Effector CD8-positive, alpha-beta T cell (primary cell): ENCODE measurements at places on chromosomes 6 and 20.

GRCh38 chr6:154386848-154387717 is 30.5 kb upstream of the IPCEF1 start:
- no peak for DNase-seq

GRCh38 chr6:15770347-15771143 is 107.7 kb upstream of the DTNBP1 start:
- DNase-seq, result no peak

DNA sequence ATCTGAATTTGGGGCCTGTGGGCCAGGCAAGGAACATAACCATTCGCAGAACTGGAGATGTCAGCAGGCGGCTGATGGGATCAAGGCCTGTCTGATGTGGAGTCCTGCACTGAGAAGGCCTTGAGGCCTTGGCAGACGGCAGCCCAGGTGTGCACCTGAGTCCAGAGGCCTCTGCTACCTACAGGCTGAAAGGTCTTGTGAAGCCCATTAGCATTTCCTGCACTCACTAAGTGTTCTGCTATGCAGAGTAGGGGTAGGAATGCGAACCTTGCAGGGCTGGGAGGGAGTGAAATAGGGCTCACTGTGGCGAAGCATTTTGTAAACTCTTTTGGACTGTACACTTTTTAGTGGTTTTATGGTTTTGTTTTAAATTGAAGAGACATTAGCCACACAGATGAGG is 48.3 kb upstream of the RNF24 start:
- no peak for DNase-seq

DNA sequence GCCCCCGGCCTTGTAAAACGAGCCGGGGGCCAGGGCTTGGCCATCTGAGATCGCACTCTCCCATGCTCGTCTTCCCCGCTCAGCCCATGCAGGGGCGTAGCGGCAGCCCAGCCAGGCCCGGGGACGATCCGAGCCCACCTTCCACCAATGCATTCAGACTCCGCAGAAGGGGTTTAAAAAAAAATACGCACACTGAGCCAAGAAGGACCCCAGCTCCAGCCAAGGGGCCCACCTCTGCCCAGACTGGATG is 320 bp downstream of the GSTA4 start:
- no peak for DNase-seq

- no peak for DNase-seq
Observed at GRCh38 chr20:24979036-24979960, 13.3 kb downstream of the APMAP start.

DNA sequence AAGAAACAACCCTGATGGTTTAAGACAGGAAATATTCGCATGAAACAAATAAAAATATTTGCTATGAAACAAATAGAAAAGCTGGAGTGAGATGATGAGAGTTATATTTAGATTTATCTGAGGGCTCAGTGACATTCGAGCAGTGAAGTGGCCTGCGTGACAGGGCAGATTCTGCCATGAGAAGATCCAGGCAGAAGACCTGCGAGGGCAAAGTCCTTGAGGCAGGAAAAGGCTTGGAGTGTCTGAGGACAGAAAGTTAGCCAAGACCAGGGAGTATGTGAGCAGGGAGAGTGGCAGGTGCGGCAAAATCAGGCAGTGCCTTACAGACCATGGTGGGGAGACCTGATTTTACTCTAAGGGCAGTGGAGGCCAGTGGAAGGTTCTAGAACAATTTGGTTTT is 66.9 kb upstream of the RIN2 start:
- DNase-seq, result no peak

GRCh38 chr6:113854531-113855499 is 2.3 kb upstream of the MARCKS start:
- no peak for DNase-seq

DNA sequence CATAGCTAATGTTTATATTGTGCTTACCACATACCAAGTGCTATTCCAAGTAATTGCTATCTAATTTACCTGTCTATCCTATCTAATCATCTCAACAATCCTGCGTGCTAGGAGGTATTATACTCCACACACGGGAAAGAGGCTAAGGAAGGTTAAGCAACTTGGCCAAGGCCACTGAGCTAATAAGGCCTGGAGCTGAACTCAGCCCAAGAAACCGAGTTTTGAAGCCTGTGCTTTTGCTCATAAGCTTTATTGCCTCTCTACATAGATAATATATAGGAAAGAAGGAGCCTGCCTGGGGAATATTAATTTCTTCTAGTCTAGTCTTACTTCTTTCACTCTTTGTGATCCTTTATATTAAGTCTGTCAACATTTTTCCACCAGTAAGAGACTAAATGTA is 67.8 kb upstream of the ADGRF4 start:
- no peak for DNase-seq

GRCh38 chr6:44128020-44128917 is 915 bp downstream of the TMEM63B start:
- peak; percentile 13 for DNase-seq

DNA sequence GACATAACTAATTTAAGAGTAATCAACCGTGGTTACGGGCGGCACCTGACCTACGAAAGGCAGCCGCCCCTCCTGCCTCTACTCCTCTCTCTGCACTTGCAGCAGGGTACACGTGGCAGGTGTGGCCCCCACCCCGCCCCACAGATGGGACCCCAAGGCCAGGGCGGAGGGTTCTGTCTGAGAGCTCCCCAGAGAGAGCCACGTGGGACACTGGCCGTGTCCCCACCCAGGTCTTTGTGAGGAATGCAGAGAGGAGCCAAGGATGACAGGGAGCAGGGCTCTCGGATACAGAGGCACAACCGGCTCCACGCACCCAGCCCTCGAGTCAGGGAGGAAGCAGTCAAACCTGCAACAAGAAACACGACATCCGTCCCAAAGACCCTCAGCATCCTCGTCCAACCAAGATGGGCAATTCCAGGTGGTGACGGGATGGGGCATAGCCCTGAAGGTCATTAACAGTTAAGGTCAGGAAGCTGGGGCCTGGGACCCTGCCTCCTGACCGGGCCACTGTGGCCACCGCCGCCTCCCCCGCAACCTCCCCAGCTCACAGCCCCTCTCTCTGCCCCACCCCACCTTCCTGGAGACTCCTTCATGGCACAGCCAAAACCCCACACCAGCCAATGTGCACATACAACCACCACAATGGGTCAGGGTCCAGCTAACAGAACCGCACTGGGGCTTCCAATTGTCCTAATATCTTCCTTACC is 47.1 kb downstream of the TAF4 start:
- no peak for DNase-seq

- no peak for DNase-seq
Observed at GRCh38 chr6:88914895-88915598, 48.4 kb downstream of the RNGTT start.

GRCh38 chr6:68328156-68328555 is 306.9 kb upstream of the ADGRB3 start:
- DNase-seq, result no peak

DNA sequence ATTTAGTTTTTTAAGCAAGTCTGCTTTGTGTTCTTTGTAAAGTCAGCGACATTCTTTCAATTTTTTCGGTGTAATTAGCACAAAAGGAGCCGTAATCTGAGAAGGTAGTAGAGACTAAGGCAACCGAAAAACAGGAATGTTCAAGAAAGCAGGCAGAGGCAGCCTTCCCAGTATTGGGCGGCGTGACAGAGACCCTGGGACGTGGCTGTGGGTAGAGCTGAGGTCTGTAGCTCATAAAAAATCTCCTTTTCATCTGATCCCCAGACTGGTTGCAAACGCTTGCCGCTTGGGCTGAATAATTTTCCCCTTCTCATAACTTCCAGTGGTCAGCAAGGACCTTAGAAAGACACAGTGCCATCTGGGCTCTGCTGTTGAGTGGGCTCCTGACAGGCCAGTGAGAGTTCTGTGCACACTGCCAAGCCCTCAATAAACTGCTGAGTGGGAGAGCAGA is 30.8 kb downstream of the GNAS start:
- no peak for DNase-seq

DNA sequence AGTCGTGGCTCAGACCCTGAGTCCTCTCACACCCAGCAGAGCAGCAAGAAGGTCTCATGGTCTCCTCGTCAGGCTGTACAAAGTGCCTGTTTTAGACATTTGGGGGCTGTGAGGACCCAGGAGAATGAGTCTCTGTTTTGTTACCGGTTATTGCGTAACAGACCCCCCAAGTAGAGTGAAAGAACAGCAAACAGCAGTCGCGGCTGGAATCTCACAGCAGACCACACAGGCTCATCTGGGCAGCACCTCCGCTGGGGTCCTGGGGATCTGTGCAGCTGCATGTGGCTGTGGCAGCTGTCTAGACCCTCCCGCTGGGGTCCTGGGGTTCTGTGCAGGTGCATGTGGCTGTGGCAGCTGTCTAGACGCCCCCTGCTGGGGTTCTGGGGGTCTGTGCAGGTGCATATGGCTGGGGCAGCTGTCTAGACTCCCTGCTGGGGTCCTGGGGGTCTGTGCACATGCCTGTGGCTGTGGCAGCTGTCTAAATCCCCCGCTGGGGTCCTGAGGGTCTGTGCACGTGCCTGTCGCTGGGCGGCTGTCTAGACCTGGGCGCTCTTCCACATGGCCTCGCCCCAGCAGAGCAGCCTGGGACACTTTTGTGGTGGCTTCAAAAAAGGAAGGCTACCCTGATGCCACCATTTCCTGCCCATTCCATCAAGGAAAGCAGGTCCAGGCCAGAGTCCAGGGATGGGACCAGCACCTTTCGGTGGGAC is 24.7 kb downstream of the ENTPD6 start:
- DNase-seq, result no peak

- no peak for DNase-seq
Observed at GRCh38 chr6:74366634-74367033, 670.6 kb downstream of the CD109 start.

DNA sequence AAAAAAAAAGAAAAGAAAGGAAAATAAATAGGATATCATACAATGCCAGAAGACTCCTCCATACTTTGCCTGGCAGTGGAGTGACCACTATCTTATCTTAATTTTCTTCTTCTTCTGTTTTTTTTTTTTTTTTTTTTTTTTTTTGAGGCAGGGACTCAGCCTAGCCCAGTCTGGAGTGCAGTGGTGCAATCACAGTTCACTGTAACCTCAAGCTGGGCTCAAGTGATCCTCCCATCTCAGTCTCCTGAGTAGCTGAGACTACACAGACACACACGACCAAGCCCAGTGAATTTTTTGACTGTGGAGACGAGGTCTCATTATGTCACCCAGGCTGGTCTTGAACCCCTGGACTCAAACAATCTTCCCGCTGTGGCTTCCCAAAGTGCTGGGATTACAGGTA is 17.1 kb upstream of the MMP9 start:
- DNase-seq, result no peak

GRCh38 chr6:26195924-26196845 is 109.0 kb downstream of the HFE start:
- DNase-seq, result no peak

DNA sequence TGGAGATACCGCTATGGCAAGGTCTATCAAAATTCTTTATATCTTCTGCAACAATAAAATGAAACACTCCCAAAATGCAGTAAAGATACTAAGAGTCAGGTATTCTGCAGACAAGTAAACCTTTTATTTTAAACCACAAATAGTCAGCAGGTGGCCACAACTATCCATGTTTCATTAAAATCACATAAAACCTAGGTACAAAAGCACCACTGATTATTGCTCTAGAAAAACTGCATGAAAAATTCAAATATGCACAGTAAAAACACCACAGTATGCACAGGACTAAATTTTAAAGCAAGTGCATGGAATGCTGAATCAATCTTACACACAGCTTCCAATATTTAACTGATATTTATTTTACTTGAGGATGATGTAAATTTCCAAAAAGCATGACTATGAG is 33.3 kb downstream of the HMGN3 start:
- no peak for DNase-seq

- DNase-seq, result no peak
Observed at GRCh38 chr20:58146746-58147140, 81.7 kb downstream of the ANKRD60 start.

DNA sequence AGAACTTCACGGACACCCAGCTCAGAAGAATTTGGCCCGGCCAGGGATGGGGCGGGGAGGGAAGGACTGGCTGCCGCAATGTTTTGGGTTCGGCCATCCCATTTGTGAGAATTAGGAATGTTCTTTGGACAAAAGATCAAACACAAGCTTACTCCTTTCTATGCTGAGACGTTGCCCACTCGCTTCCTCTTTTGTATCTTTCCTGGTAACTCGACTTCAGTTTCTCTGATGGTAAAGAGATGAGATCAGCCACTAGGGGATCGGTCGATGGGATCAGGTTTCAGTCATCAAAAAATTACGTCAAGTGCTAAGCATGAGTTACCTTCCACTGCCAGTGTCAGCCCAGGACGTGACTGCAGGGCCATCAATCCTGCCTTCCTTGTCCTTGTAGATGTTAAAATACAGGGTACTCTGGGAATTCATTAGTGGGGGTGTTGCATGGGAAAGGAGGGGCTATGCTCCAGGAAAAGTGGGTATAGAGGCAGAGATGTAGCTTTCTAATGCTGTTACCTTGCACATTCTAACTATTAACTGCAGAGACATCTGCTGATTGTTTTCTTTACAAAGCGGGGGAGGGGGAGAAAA is 190.2 kb downstream of the TSHZ2 start:
- no peak for DNase-seq

DNA sequence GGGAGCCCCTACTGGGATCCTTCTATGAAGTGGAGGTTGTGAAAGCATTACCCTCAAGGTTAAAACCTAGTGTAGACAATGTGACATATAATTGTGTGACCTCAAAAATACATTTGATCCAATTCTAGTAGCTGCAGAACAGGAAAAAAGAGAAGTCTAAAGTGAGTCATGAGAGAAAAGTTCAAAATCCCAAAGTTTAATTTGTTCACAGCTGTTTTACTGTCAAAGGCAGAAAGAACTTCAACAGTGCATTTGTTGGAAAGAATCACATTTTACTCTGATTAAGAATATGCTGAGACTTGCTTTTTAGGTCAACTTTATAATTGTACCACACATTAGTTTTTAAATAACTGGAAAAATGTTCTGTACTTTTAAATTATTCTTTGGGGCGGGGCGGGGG is 1027.4 kb upstream of the FLRT3 start:
- no peak for DNase-seq

GRCh38 chr6:4253604-4254231 is 118.3 kb upstream of the ECI2 start:
- no peak for DNase-seq

DNA sequence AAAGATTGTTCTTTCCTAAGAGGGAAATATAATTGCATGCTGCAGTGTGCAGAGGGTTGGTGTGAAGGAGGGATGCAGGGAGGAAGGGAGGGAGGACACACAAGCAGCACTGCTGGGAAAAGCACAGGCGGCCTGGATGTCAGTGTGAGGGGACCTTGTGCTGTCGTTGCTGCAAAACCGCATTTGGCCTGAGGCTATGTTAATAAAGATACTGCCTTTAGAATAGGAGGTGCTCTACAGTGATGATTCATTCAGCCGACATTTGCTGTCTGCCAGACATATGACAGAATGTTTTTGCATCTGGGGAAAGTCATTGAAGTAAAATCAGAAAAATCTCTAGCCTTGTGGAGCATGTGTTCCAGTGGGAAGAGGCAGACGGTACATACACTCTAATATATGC is 50.5 kb upstream of the TRIM26 start:
- DNase-seq, result no peak

DNA sequence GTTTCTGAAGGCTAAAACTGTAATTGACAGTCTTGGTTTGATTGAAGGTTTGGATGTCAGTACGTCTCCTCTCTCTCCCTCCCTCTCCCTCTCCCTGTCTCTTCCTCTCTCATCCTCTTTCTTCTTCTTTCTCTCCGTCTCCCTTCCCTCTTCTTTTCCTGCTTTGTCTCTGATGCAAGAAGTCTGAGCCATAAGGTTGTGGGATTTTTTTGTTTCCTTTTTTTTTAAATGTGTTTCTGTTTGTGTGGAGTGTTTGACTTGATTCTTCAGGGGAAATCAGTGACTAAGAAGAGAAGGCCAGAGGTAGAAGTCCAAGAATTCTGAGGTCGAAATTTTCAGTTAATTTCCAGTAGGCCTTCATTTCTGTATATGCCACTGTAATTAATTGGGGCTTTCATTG is 111.9 kb downstream of the FOXO3 start:
- DNase-seq, result no peak

- no peak for DNase-seq
Observed at GRCh38 chr20:19992996-19993908, 23.9 kb upstream of the NAA20 start.
